GM12864 (cell line): ENCODE measurements at places on chromosomes 2 and 18.
A peak's percentile ranks its signal among the peaks of the same experiment; 100 is the strongest.

- DNase-seq: no peak
Measured at GRCh38 chr2:102425441-102426132, 2.6 kb downstream of the IL18RAP start.

- no peak for DNase-seq
Measured at GRCh38 chr2:160289831-160290230, 89.8 kb upstream of the ITGB6 start.

DNA sequence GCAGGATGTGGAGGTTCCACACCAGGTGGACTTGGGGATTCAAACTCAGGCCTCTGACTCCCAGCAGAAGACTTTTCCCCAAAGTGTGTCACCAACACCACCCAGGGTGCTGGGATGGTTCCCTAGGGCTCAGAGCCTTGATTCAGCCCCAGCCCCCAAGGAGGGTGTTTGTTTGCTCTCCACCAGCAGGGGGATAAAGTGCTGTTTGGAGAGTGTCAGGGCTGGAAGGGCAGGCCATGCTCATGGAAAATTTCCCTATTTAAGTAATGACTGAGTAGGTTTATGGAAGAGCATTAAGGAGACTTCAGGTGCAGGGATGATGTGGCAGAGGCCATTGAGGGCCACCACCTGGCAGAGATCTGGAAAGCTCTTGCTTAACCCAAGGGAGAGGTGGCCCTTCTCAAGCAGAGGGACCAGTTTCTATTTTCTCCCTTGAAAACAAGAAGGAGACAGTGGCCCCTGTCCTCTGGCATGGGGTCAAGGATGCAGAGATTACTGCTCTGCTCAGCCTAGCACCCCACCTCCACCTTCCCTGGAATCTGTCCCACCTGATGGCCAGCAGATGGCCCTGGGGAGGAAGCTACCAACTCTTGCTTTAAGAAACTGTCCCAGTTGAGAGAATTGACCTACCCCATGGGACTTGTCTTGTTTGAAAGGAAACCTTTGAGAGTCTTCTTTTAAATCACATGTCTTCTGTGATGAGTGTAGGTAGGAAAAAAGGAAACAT, 122.1 kb downstream of the ACOXL start:
- DNase-seq: no peak

DNA sequence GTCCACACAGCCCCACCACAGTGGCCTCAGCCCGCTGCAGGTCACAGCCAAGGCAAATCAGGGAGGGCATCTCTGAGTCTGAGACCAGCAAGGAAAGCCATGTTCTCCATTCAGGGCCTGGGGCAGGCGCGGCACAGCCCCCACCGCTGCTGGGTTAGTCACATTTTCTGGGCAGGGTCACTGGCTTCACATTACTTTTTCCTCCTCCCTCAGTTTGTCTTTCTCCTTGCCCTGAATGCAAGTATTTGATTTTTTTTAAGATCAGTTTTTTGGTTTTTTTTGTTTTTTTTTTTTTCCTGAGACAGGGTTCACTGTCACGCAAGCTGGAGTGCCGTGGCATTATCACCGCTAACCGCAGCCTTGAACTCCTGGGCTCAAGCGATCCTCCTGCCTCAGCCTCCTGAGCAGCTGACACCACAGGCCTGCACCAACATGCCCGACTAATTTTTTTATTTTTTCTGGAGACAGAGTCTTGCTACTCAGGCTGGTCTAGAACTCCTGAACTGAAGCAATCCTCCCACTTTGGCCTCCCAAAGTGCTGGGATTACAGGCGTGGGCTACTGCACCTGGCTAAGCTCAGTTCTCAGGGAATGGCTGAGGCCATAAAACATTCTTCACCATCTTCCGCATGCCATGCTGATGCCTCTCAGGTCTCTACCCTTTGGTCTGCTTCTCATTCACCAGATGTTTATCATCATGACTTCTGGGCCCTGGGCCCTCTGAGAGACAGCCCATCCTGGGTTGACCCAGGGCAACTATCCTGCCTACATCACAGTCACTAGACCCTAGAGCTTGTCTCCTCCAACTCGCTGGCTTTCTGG, 628 bp upstream of the CAPG start:
- DNase-seq: no peak

DNA sequence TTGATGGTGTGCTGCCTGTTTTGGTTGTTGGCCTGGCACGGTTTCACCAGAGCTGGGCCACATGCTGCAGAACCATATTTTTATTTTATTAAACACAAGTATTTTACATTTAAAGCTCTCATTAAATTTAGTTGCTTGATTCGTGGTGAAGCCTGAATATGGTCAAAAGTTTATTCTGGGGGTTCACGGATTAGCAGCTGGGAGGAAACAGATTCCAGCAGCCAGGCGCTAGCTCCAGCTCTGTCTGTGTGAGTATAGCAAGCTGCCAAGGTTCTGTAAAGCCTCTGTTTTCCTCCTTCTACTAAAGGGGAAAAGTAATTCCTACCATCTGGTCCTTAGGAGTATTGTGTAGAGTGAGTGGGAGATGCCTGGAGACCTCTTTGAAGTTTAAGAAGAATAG, 22.5 kb downstream of the GATA6 start:
- no peak for DNase-seq

DNA sequence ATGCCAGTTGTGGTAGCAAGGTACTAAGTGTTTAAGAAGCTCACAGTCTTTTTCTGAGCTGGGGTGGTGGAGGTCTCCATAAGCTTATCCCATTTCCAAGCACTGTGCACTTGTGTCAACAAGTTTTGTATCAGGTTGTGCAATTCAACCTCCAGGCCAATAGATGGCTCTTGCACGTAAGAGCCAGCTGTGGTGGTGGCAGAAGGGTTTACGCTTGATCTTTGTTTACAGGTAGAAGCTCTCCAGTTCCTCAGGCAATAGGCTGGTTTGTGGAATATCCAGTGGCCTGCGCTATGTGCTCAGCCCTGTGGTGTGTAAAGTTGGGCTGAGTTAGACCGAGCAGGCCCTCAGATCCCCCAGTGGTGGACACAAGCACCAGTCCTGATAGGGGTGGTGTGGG, 89.7 kb upstream of the CNTNAP5 start:
- no peak for DNase-seq

DNA sequence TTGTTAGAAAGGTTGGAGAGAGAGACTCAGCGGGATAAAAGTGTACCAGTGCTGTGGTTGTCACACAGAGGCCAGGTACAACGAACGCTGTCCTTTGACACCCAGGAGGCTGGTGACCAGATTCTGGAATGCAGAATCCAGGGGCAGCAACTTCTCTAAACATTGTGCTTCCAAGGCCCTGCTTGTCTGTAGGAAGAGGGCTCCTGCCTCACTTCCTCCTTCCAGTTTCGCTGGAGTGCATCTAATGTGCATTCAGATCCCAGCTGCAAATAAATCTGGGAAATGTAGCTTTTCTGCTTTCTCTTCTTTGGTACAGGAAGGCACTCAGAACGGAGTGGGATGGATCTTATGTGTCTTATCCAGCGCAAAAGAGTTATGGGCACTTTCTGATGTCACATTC, 171.8 kb upstream of the ATP5MC3 start:
- no peak for DNase-seq

GRCh38 chr2:88671786-88672427, 19.6 kb upstream of the RPIA start:
- DNase-seq: peak; percentile 19

DNA sequence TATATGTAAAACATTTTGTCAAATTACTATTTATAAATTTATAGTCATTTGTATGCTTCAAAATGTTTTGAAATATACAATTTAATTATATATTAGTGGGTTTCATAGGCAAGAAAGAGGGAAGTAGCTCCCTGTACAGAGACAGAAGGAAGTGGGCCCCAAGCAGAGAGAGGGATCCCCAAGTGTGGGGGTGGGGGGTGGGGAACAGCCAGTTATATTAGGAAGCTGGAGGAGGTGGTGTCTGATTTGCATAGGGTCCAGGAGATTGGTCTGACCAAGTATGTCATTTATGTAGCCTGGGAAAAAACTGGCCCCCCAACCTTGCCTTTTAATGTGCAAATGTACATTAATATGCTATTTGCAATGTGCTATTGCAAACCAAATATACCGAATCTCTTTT, 76.5 kb upstream of the ZSWIM2 start:
- DNase-seq: no peak

DNA sequence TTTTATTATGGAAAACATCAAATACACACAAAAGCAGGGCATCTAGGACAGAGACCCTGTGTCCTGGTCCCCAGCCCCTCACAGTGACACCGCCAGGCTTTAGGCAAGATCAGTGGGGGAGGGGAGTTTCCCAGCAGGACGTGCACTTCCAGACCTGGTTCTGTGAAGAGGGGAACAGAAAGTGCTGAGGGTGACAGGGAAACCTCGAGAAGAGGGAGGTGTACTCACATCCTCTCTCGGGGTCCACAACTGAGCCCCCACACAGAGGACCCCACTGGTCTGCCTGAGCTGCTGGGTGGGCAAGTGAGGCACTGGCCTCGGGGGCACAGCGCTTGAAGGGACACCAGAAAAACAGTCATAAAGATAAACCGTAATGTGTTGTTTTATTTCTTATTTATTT, 4.4 kb upstream of the GPR35 start:
- peak; percentile 10 for DNase-seq

- no peak for DNase-seq
Measured at GRCh38 chr18:26502823-26503222, 45.5 kb downstream of the KCTD1 start.

DNA sequence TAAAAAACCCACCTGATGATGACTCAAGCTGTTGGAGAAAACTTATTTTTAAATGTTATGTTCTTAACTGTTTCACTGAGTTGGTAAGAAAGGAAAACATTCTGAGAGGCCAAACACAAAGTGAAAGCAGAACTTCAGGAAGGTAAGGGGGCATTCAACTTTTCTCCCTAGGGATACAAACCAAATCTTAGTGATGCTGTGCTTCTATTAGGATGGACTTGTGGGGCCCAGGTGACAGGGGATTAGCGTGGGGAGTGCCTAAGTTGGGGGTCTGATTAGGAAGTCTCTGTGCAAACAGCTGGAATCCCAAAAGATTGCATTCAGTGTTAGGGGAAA, 18.5 kb downstream of the PDCL3 start:
- no peak for DNase-seq

- no peak for DNase-seq
Measured at GRCh38 chr2:45941531-45942236, 290.2 kb downstream of the PRKCE start.

GRCh38 chr18:30675493-30675892, 367.0 kb downstream of the DSC3 start:
- DNase-seq: no peak
